Inflammatory macrophage (primary cell): ENCODE measurements at places on chromosomes 3 and 15.

DNA sequence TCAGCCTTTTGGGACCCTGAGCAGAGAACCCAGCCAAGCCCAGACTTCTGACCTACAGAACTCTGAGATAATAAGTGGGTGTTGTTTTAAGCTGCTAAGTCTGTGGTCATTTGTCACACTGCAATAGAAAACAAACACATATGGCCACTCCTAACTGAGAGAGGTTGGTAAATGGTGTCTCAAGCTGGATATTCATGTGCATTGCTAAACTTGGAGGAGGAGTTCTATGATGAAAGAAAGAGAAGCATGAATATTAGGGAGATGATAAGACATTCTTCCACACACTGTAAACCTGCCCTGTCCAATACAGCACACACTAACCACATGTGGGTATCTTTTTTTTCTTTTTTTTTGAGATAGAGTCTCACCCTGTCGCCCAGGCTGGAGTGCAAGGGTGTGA lies 27.8 kb upstream of the UBL7 start:
- peak; percentile 37 for DNase-seq

DNA sequence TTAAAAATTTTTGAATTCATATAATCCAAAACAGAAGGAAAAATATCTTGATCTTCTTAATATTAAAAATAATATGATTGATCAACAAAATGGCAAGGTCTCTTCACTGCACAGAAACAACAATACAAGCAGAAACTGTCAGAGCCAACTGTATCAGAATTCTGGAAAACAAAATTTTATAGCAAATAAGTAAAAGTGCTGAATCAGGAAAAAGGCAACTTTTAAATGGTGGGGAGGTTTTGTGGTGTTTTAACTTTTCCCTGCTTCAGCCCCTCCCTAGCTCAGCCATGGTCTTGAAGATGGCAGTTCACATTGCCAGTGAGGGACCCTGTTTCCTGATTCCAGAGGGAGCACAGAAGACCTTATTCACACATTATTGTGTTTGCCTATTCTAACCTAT lies 37.6 kb downstream of the SPESP1 start:
- DNase-seq = no peak

GRCh38 chr3:194470615-194471014 lies 16.2 kb downstream of the ATP13A3 start:
- DNase-seq = no peak

DNA sequence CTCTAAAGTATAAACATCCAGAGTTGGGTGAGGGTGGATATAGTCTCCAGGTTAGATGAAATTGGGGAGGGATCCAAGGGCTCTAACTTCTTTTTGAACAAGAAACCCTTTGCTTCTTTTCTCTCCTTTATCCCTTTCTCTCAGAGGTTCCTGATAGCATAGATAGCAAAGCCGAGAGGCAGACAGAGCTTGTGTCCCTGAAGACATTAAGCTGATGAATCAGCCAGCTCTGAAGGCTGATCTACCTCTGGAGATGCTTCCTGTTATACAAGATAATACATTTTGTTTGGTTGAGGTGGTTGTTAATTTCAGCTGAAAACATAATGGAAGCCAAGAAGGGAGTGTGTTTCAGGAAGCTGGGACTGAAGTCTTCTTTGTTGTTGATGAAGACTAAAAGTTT lies 193.2 kb downstream of the PDCD6IP start:
- no peak for DNase-seq

DNA sequence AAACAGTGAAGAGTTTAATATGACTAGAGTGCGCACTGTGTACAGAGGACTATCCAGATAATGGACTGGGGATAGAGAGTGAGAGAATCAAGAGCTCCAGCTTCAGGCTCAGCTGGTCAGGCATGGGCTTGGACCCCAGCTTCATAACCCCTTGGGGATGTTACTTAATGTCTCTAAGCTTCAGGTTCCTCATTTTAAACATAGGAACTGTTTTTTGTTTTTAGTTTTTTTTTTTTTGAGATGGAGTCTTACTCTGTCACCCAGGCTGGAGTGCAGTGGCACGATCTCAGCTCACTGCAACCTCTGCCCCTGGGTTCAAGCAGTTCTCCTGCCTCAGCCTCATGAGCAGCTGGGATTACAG lies 9.9 kb upstream of the BRPF1 start:
- DNase-seq = peak; percentile 20

DNA sequence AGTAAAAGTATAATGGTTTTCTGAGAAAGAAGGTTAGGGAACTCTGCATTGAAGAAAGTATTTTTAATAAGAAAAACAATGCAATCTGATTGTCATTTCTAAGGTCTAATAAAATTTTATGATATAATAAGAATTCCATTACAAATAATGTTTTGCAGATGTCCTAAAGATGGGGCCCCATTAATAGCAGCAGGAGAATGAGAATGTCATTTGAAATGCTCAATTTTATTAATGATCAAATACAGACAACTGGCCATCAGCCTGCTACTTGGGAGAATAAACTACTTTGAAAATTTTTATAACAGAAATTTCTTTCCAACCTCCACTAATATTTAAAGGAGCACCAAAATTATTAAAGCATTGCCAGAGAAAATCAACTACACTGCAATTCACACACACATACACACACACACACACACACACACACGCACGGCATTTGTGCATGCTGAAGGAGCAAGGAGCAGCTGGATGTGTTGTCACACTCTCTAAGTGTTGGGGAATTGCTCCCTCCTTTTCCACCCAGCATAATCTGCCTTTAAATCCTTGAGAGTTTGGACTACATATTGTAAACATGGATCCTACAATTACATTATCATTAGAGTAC lies 109.5 kb downstream of the THRB start:
- DNase-seq = no peak

DNA sequence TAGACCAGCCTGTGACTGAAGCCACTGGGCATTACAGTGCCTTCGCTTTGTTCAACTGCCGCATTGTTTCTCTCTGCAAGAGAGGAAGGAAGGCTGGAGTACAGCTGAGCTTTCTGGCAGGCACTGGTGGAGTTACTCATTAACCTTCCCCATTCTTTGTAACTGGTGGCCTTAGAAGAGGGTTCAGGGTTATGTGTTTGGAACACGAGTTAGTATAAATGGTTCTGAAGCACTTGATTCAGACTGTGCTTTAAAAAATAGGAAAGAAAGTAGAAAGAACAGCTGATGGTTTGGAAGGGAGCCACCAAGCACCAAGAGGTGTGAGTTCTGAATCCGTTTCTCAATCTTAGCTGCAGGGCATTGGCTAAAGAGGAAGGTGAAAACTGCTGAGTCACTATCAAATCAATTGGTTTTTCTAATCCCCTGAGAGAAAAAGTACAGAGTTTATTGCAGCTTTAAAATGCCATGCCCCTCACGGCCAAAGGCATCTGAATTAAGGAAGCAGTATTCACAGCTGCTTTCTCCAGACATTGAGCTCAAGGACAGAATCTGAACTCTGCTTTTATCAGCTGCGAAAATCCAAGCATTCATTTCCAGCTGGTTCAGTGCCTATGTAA lies 3.6 kb downstream of the HGD start:
- peak; percentile 70 for DNase-seq

DNA sequence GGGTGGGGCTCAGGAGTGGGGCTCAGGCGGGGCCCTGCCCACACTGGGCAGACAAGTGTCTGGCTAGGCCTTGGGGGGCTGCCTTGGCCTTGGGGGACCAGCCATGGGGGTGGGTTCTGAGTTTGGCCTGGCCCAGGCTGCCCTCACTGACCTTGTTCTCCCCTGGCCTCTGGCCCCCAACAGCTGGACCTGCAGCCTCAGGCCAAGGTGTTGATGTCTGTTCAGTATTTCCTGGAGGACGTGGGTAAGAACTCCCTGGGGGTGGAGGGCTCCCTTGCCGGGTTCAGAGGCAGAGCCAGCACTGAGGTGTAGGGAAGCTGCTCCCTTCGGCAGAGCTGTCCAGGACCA lies 20.0 kb downstream of the PRKCD start:
- DNase-seq = no peak

GRCh38 chr3:142849148-142849547 lies 39.7 kb downstream of the PCOLCE2 start:
- no peak for DNase-seq

GRCh38 chr15:84785053-84785452 lies 32.1 kb upstream of the ALPK3 start:
- no peak for DNase-seq

GRCh38 chr3:152477422-152477821 lies 208.7 kb downstream of the MBNL1 start:
- no peak for DNase-seq

DNA sequence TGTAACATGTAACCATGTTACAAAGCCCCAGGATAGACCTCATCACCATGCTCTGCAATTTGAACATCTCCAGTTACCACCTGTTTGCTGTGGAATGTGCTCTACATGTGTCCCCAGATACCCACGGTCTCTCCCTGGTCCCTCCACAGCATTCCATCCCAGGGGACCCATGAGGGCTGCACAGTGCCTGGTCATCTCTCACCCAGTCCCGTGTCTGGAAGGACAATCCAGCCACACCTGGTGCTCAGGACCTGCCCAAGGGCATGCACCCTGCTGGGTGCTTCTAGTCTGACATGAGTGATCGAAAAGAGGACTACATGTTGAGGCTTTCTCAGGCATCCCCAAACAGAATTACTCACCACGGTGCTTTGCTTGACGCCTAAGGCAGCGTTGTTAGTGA lies 119.6 kb upstream of the ATP10A start:
- DNase-seq = no peak

- no peak for DNase-seq
These were observed 97.3 kb downstream of the NR1D2 start for GRCh38 chr3:24042174-24043059.

GRCh38 chr3:119902061-119902460 lies 120.2 kb downstream of the NR1I2 start:
- no peak for DNase-seq

GRCh38 chr15:40061212-40061901 lies 22.4 kb upstream of the SRP14 start:
- no peak for DNase-seq

GRCh38 chr3:188157407-188157806 lies 3.5 kb downstream of the LPP start:
- DNase-seq = no peak

GRCh38 chr3:170517242-170517945 lies 68.5 kb downstream of the SLC7A14 start:
- no peak for DNase-seq

DNA sequence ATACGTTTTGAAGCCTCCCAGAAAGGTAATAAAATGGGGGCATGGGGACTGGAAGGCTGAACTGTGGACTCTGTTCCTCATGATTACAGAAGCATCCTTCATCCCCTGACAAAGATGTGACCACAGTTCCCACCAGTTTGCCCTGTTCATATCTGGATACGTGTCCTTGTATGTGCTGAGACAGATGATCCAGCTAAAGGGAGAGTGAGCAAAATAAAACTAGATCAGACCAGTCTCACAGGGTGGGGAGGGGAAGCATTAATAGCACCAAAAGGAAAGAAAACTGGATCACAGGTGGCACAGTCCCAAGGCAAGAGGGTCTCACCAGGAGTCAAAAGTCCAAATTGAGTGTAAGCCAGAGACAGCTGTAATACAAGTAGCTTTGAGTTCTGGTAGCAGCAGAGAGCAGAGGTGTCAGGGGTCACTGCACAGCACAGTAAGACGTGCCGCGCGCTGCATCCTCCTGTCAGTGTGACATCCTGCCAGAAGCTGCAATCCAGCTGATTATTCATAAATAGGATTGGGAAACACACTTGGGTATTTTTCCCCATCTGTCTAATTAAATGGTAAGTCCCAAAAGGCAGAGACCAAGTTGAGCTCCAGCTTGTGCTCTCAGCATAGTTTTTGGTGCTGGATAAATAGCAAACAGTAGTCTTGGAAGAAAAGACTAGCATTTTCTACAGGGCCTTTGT lies 560.0 kb upstream of the CFAP20DC start:
- no peak for DNase-seq

DNA sequence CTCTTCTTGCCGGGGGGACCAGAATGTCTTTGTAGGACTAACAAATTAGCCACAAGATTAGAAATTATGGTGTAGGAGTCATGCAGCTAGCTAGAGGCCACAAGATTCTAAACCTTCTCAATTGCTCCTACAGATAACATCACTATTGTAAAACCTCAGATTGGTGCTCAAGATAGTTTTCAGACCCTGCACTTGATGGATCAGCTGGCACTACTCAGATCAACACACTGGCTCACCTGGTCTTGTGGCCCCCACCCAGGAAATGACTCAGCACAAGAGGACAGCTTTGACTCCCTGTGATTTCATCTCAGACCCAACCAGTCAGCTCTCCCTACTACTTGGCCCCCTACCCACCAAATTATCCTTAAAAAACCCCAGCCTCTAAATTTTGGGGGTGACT lies 124.1 kb upstream of the RASGRP1 start:
- DNase-seq = no peak

GRCh38 chr3:71194785-71195184 lies 388.7 kb downstream of the FOXP1 start:
- no peak for DNase-seq

GRCh38 chr3:171543759-171544300 lies 83.6 kb upstream of the TNIK start:
- peak; percentile 85 for DNase-seq

DNA sequence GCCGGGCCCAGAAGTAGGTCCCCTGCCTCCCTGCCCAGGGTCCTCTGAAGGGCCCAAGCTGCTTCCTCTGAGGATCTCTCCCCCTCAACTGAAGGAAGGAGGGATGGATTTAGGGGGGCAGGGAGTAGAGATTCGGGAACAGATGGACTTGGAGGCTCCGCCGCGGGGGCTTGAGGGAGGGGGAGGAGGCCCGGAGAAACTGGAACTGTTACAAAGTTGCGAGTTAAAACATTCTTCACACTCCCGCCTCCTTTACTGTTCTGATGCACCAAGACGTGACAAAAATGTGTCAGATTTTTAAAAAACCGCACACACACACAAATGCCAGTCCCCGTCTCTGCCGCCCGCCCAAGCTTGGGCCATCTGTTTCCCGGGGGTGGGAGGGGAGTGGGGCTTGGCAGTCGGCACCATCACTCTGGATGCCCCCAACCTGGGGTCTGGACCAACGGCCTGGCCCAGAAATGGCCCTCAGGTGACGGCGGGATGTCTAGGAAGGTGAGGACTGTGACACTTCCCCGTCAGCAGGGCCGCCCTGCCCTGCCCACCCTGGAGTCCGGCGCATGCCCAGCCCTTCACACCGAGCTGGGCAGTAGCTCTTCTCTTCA lies 25.0 kb upstream of the LINGO1 start:
- DNase-seq = no peak

DNA sequence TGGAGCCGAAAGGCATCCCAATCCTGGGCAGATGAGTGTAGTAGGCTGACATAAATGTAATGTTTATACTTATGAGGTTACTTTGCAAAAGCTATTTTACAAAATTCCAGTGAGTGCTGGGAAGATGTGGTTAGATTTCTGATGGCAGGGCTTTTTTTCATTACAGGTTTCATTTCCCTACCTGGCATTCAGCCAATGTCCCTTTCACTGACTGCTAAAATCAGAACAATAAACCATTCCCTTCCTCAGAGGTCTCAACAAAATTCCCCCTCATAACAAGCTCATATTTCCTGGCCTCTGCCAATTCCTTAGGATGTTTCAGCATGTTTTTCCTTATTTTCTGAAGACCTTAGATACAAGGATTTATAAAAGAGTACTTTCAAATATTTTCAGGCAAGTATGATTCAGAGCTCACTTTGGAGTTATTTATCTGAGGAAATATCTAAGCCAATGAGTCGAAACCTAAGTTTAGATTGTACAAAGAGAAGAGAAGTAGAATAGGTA lies 40.9 kb upstream of the CCDC80 start:
- DNase-seq = peak; percentile 20
